Smooth muscle cell of trachea (primary cell): ENCODE measurements at places on chromosomes 3 and 15. TPM values are rescaled to one million over a fixed set of nuclear protein-coding genes. Genes with fewer than 3 reads are reported as not detected.

Gene IGSF11
- 0.44 TPM in 1 of 2 replicates, not detected in the other for total RNA-seq

Gene SYNM
- 5.4 and 6.3 TPM in 2 replicates for total RNA-seq

Gene GRM7
- total RNA-seq = not detected in 2 replicates

Gene KLHL40
- total RNA-seq = not detected in 2 replicates

Gene PSTPIP1
- total RNA-seq = 0.17 and 0.73 TPM in 2 replicates

Gene CCDC13
- total RNA-seq = 0.29 and 1.2 TPM in 2 replicates

Gene TRPM1
- not detected in 2 replicates for total RNA-seq

Gene GOLGA6L7
- not detected in 2 replicates for total RNA-seq

Gene GCNT3
- 0.33 and 1.7 TPM in 2 replicates for total RNA-seq

Gene BRK1
- total RNA-seq = 118 and 138 TPM in 2 replicates

Gene UBR1
- 28.9 and 45.1 TPM in 2 replicates for total RNA-seq

Gene TMIE
- total RNA-seq = under 0.01 TPM in 1 of 2 replicates, not detected in the other

Gene CD80
- total RNA-seq = 0.33 TPM in 1 of 2 replicates, not detected in the other

Gene TIMP4
- total RNA-seq = 15.6 and 23.3 TPM in 2 replicates

Gene TRIM59
- total RNA-seq = 14.6 and 46.5 TPM in 2 replicates

Gene GASK1A
- 1.6 and 4.5 TPM in 2 replicates for total RNA-seq

Gene GPR87
- 0.17 and 0.29 TPM in 2 replicates for total RNA-seq

Gene TMED3
- 106 and 121 TPM in 2 replicates for total RNA-seq
